ENCODE measurements at places on chromosomes 11 and 22. TPM values are rescaled to one million over a fixed set of nuclear protein-coding genes. Genes with fewer than 3 reads are reported as not detected.

The CARD18 gene
- not detected for total RNA-seq

The FDX1 gene
- total RNA-seq, result 14.4 TPM

The RHOD gene
- 1.7 TPM for total RNA-seq

The IGF2 gene
- 3.3 TPM for total RNA-seq

The TRIM48 gene
- total RNA-seq, result not detected

The TCP11L1 gene
- total RNA-seq, result 22.2 TPM

The HSPB2 gene
- total RNA-seq, result not detected

The IMMP1L gene
- total RNA-seq, result 22.1 TPM

Data from CD8-positive, alpha-beta memory T cell (primary cell).